Glomerular endothelial cell (primary cell): ENCODE measurements at places on chromosomes 2 and 18. TPM values are rescaled to one million over a fixed set of nuclear protein-coding genes. Genes with fewer than 3 reads are reported as not detected.

The CNPPD1 gene
- 33.2 and 40.3 TPM in 2 replicates for total RNA-seq

The CFAP221 gene
- total RNA-seq = 1.1 and 3.1 TPM in 2 replicates

The MOGAT1 gene
- total RNA-seq = not detected in 2 replicates

The UGT1A8 gene
- total RNA-seq = not detected in 2 replicates

The SERPINB13 gene
- not detected in 2 replicates for total RNA-seq

The SPR gene
- 31.6 and 44.1 TPM in 2 replicates for total RNA-seq

The CTAGE1 gene
- not detected in 2 replicates for total RNA-seq

The THSD7B gene
- not detected in 2 replicates for total RNA-seq

The SCG2 gene
- 0.29 and 0.34 TPM in 2 replicates for total RNA-seq

The MAP3K19 gene
- not detected in 2 replicates for total RNA-seq

The MC4R gene
- total RNA-seq = not detected in 2 replicates

The SERPINB12 gene
- not detected in 2 replicates for total RNA-seq

The SERPINB2 gene
- 10.5 and 33.7 TPM in 2 replicates for total RNA-seq

The SLC16A14 gene
- 1.1 and 3.1 TPM in 2 replicates for total RNA-seq

The ERLEC1 gene
- total RNA-seq = 57.4 and 89.5 TPM in 2 replicates

The OTOS gene
- not detected in 2 replicates for total RNA-seq

The RIT2 gene
- not detected in 2 replicates for total RNA-seq

The GPR155 gene
- 2.5 and 3.8 TPM in 2 replicates for total RNA-seq

The CD207 gene
- not detected in 2 replicates for total RNA-seq

The PDK1 gene
- total RNA-seq = 6.4 and 10.0 TPM in 2 replicates

The UPP2 gene
- not detected in 2 replicates for total RNA-seq

The FEV gene
- not detected in 2 replicates for total RNA-seq

The GALNT5 gene
- 0.48 and 2.6 TPM in 2 replicates for total RNA-seq

The PAX3 gene
- not detected in 2 replicates for total RNA-seq

The C2orf81 gene
- total RNA-seq = 0.34 and 0.82 TPM in 2 replicates
